ENCODE measurements at places on chromosomes 1 and 21.

DNA sequence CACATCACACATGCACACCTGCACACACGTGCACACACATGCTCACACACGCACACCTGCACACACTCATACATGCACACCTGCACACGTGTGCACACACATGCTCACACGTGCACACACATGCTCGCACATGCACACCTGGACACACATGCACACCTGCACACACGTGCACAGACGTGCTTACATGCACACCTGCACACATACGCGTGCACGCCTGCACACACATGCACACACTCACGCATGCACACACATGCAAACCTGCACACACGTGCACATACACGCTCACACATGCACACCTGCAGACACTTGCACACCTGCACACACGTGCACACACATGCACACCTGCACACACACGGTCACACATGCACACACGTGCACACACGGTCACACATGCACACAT is 32.6 kb downstream of the CFAP74 start:
- no peak for DNase-seq

- DNase-seq = no peak
Measured at GRCh38 chr1:169468982-169469381, 16.8 kb downstream of the SLC19A2 start.

- no peak for DNase-seq
Measured at GRCh38 chr1:16122916-16123315, 33.0 kb downstream of the EPHA2 start.

DNA sequence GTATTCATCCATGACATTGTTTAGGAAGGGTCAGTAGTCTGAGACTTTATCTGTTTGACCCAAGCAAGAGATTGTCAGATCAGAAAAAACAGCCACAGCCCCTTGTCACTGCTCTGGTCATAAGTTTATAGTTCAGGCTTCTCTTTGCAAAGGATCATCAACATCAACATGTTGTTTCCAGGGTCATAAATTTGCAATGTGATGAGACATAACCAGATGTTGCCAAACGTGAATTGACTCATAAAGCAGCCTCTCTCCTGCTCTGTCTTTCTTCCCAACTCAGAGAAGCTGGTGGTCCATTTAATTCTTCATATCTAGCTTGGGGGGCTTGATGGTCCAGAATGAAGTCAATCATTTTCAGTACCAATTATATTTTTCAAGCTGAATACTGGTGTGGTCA is 507.2 kb upstream of the PBX1 start:
- no peak for DNase-seq

GRCh38 chr1:43315481-43315880 is 14.7 kb downstream of the TIE1 start:
- no peak for DNase-seq

- peak; percentile 72 for DNase-seq
Measured at GRCh38 chr1:167555971-167556714, 2.6 kb upstream of the CREG1 start.

GRCh38 chr1:154886281-154887015 is 16.4 kb upstream of the KCNN3 start:
- no peak for DNase-seq

- DNase-seq = no peak
Measured at GRCh38 chr1:185804608-185805007, 70.4 kb downstream of the HMCN1 start.

DNA sequence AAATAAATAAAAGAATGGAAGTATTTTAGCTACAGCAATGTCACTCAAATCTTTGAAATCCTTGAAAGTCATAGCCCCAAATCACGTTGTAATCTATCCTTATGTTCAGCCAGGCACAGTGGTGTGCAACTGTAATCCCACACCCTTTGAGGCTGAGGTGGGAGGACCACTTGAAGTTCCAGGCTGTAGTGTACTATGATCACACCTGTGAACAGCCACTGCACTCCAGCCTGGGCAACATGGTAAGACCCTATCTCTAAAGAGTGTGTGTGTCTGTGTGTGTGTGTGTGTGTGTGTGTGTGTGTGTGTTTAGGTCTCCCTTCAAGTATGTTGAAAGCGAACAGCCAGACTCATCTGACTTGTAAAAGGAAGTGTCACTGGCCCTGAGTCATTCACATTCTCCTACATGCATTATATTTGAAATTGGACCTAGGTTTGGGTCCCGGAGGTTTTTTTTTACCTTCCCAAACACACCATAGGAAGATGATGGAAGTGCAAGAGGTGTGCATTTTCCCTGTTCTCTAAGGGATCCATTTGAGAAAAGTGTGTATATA is 50.1 kb downstream of the ZNF281 start:
- no peak for DNase-seq

DNA sequence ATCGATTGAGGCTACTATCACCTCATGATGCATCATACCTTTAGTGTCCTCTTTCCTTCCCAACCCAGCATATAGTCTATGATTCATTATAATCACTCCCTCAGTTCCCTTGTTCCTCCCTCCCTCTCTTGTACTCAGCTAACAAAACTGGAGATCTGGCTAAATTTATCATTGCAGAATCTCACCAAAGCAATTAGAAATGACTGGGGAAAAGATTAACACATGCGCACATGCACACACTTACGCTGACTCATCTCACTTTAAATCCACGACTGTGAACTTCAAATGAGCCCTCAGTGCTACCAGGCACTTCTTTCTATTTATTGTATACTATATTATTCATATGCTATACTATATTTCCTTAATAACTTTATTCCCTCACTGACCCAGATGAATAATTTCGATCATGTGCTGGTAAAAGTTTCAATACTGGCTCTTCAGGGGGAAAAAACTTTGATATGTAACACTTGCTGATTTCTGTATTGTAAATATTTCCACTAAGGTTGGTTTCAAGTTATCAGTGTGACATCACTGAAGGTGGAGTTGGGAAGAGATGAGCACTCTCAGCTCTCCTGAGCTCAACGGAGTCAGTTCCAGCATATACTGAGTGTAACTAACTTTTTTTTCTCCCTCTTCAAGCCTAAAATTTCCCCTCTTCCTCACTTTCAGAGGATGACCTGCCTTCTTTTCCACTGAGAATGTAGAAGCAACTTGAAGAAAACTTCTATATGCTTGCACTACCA is 613.7 kb upstream of the B3GALT2 start:
- DNase-seq = no peak

GRCh38 chr1:9207715-9208114 is 26.9 kb upstream of the H6PD start:
- no peak for DNase-seq

GRCh38 chr1:23114424-23115079 is 54.1 kb downstream of the LUZP1 start:
- no peak for DNase-seq

GRCh38 chr1:50779801-50780200 is 180.3 kb downstream of the FAF1 start:
- DNase-seq = no peak

- DNase-seq = no peak
Measured at GRCh38 chr1:2158272-2158671, 36.3 kb downstream of the FAAP20 start.

- DNase-seq = peak; percentile 66
Measured at GRCh38 chr1:66282343-66282852, 251.6 kb upstream of the SGIP1 start.

DNA sequence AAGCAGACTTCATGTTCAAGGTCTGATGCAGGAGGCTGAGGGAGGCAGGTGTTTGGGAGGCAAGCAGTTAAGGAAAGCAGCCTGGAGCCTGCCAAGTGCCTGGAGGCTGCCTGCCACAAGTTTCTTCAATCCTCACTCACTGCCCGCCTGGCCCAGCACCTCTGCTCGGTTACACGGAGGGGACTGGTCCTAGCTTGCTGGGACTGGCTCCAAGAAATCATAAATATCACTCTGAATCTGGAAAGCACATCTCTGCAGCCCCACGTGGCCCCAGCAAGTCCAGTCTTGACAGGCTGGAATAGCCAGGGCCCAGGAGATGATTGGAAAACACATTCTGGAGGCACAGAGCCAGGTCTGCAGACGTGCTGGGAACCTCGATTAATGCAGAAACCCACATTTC is 83.9 kb downstream of the BCAR3 start:
- DNase-seq = no peak

- no peak for DNase-seq
Measured at GRCh38 chr1:56617141-56617540, 28.0 kb upstream of the PRKAA2 start.

DNA sequence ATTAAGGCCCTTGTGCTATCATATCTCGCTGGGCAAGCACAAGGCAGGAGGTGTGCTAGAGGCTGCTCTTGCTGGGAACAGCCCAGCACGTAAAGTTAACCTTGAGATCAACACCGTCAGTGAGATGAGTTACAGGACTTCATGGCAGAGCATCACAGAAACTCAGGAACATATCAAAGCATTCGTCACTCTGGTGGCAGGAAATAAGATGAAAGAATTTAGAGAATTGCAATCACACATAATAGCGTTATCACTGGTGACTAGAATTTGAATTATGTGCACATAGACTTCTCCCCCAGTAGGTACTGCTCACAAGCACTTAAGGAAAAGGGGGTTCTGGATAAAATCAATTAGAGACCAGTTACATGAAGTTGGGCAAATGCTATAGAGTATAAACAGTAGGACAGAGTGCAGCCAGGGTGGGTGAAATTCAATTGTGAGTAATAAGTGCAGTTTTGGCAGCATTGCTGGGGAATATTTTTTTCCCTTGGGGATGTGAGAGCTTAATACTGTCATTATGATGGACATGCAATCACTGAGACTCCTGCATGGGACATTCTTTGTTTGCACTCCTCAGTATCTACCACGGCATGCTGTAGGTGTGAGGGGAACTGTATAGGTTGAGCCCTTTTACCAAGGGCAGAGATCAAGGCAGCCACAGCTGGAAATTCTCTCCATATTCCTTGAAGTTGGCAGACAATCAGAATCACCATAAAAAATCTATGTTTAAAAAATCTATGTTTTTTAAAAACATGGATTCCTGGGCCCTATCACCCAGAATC is 44.2 kb upstream of the ARHGAP29 start:
- DNase-seq = no peak

GRCh38 chr1:71861022-71861421 is 421.3 kb downstream of the NEGR1 start:
- no peak for DNase-seq

GRCh38 chr1:226403201-226404034 is 4.5 kb downstream of the PARP1 start:
- DNase-seq = no peak

DNA sequence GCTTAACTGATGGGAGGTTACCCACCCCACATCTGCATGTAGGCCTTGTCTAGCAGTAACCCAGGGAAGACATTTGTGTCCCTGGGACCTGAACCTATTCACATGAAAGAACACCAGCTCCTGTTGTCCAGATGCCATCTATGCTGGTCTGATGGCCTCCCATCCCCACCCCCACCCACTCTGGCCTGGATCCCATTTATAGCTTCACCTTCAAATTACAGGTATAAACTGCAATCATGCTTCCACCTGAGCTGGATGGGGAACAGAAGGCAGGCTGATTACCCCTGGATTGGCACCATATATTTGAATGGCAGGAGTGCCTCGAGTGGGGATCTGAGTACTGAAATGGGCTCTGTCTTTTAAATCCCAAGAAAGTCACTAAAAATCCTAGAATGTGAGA is 312.7 kb upstream of the USP24 start:
- no peak for DNase-seq

GRCh38 chr1:7810395-7810794 is 26.3 kb downstream of the PER3 start:
- no peak for DNase-seq

DNA sequence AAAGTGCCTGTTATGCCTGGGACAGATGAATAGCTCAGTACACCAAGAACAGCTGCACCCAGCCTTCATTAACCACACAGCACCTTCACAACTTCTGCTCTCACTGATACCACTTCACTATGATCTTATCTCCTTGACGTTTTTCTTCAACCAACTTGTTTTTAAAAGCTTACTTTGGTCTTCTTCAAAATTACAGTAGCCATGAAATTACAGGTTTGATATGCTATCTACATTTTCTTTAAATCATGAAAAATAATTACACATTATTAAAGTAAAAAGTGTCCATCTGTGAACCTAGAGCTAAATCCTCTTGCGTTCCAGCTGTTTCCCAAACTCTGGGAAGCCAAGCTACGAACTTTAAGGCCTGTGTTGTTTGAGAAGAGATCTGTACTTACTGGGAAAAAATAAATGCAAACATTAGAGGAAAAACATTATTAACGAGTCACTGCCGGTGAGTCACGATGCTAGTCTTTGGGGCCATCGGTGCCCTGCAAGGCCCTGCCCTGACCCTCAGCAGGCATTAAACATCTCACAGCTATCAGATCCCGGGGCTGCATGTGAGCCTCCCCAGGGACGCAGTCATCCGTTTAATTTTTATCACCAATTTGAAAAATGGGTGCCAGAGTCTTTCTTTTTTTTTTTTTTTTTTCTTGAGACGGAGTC is 56.3 kb upstream of the GPR153 start:
- DNase-seq = no peak

GRCh38 chr1:205933671-205934618 is 9.3 kb downstream of the SLC26A9 start:
- peak; percentile 91 for DNase-seq

- DNase-seq = no peak
Measured at GRCh38 chr1:3631320-3632260, 6.8 kb downstream of the TPRG1L start.

DNA sequence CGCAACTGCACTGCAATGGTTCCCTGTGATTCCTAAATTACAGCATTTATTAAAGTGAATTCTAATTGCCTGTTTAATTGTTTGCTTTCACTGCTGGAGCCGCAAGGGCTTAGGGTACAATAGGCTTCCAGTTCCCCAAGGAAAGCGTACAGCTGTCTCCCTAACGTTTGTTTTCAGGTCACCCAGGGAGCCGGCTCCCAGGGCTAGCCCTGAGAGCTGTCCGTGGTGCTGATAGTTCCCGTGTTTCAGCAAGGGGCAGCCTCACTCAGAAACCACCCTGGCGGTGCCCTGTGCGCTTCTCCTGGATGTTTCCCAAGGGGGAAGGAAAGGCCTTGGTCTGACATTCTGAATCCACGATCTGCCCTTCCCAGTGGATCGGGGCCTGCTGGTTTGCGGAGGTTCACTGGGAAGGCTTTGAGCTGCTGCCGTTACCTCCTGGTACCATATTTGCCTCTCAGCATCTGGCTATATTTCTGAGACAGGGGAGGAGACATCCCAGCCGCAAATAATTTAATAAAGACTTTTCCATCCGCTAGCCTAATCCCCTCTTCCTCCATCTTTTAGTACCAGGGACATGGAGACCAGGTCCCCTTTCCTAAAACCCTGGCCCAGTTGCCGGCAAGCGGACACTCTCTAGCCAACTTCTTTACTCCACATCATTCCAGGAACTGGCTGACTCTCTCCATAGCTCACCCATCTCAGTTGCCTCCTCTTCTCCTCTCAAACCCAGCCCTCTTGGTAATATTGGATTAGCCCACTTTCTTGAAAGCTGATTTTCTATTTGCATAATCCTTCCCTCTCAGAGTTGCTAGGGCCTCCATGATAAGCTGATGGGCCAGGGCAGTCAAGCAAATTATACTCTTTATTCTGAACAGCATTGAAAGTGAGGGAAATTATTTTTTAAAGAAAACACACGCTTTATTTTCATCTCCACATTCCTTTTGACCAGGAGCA is 149.0 kb downstream of the IGSF21 start:
- DNase-seq = peak; percentile 11

Data from A549 (cell line).